ENCODE measurements at places on chromosomes 16 and 17. TPM values are rescaled to one million over a fixed set of nuclear protein-coding genes. Genes with fewer than 3 reads are reported as not detected.
A peak's percentile ranks its signal among the peaks of the same experiment; 100 is the strongest.

DNA sequence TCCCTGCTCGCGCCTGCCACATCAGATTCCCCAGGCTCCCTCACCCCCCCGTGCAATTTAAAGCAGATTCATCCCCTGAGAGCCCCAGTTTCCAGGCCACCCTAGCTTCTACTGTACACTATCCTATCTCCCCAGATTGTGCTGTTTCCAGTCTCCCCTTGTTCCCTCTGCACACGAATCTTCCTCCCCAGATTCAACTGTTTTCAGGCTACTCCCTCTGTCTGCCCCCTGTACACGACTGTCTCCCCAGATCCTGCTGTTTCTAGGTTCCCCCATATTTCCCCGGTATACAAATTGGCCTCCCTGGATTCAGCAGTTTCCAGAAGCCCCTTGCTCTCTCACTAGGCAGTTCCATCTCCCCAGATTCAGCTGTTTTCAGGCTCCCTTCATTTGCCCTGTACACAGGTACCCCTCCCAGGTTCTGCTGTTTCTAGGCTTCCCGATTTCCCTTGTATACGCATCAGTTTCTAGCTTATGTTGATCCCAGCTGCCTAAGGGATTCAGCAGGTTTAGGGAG, 22.9 kb downstream of the COPZ2 start:
- DNase-seq = no peak

DNA sequence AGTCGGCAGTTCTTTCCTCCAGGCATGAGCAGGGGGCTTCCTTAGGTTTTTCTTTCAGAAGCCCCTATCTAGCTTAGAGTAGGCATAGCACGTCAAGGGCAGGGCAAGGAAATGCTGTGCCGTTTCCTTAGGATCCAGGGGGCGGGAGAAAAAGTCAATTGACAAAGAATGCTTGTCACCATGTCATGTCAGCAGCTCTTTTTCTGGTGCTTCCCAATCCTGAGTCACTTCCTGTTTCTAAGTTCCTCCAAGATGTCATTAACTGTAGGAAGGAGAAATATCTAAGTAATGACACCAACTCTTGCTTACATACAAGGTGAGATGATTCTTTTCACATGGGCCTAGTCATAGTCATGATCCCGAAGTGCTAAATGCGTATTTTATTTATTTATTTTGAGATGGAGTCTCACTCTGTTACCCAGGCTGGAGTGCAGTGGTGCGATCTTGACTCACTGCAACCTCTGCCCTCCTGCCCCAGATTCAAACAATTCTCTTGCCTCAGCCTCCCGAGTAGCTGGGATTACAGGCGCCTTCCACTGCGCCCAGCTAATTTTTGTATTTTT, 35.2 kb downstream of the GJC1 start:
- no peak for DNase-seq

DNA sequence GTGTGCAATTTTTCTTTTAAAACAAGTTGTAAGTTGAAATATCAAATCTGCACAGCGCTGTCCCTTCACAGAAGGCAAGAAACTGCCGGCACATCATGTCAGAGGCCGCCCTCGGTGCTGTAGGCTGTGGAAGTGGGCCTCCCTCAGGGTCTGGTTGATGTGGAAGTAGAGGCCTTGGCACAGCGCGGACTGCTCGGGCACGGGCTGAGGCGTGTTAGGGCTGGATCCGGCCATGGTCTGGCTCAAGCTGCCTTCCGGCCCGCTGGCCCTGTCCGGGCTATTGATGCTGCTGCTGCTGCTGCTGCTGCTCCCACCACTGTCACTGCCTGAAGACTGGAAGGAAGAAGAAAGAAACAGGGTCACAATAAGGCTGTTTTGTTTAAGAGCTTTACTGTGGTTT, 16.6 kb downstream of the COG1 start:
- no peak for DNase-seq

DNA sequence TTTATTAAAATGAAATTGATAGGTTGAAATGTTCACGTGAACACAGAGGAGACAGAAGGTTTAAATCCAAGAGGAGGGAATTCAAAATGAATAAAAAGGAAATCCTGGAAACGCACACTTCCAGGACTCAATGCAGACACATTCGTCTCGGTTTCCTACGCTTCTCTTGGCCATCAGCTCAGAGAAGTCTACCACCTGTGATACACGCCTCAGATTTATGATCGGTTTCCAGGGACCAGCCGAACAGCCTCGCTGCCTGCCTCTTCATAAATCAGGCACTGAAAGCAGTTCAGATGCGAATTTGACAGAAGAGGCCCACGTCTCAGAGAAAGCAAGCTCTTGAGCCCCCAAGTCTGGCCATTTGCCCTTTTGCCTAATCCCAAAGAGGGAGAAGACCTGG, 125.5 kb upstream of the IRX3 start:
- no peak for DNase-seq

DNA sequence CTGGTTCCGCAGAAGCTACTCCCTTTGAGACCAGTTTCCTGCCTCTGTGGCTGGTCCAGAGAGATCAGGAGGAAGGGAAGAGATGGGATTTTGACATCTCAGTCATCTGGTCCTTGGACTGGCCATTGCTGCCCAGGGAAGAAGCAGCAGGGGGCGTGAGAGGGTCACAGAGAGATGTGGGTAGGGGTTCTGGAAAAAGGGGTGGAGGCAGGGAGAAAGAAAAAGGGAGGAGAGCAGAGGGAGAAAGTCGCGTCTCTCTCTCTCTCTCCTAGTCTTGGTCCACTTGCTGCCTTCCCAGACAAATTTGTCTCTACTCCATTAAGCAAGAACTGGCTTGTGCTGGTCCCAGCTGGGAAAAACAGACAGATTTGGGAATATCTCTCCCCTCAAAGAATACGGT, 4.4 kb downstream of the SHBG start:
- DNase-seq = no peak

DNA sequence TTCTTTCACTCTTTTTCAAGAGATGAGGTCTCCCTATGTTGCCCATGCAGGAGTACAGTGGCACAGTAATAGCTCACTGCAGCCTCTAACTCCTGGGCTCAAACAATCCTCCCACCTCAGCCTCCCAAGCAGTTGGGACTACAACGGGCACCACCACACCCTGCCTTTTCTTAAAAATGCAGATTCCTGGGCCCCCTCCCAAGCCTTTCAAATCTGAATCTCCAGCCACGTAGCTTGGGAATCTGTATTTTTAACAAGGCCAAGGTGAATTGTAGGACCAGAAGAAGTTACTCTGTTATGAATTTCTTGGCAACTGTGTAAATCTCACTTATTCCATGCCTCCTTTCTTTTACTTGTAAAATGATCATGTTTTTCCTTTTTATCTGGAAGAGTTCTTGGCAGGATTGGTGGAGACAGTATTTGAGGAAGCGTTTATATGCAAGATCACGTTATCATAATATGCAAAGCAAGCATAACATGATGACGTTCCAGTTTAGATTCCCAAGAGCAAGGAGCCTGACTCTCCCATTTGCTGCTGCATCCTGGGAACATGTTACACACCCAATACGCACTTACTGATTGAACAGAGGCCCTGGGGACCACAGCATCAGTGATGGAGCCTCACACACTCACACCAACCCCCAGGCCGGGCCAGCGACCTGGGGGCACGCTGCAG, 44.5 kb downstream of the LITAF start:
- DNase-seq = no peak

DNA sequence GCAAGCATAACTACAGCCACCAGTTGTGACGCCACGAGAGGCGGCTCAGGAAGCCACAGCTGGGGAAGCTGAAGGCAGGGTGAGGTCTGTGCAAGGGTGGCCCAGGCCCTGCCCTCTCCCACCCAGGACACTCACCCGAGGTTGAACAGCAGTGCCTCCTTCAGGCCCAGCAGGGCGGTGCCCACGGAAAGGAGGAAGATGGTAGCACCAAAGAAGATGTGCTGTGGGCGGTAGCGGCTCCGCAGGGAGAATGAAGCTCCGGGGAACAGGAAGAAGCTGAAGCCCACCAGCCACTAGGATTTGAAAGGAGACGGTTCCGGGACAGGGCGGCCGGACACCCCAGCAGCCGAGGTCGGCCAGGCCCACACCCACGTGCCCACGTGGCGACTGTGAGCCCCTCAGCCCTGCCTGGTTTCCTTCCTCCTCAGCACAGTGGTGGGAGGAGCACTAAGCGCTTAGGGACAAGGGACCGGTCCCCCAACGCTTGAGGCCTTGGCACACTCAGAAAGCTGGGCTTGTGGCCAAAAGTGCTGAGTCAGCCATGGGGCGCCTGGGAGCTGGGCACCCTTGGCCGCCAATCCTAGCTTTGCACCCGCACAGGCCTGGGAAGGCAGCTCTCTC, 11.0 kb downstream of the CYB561 start:
- DNase-seq = peak; percentile 86

DNA sequence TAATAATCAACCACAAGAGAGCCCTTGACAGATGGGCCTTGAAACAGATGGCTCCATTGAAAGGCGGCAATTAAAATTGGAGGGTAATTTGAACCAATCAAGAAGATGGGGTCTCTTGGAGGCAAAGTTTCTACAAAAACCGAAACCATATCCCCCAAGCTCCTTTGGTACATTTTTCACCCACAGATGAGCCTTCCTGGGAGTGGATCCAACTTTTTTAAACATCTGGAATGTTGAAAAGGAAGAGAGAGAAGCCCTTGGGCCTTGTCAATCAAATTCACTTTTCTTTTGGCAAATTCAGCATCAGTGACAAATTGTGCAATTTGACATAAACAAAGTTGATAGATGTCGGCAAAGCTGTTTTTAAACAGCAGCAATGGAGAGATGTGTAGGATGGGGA, 13.2 kb upstream of the NUP93 start:
- DNase-seq = no peak

DNA sequence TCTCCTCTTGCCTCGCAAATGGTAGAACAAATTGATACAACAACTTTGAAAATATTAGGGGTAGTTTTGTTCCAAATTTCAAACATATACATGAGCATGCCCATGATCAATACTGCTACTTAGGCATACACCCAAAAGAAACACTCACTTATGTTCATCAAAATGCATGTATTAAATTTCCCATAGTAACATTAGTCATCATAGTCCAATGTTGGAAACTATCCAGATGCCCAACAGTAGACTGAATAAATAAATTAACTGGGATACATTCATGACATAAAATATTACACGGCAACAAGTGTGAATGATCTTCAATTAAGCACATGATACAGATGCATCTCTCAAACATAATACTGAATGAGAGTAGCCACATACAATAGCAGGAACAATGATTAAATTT, 391.6 kb downstream of the CDH11 start:
- no peak for DNase-seq

DNA sequence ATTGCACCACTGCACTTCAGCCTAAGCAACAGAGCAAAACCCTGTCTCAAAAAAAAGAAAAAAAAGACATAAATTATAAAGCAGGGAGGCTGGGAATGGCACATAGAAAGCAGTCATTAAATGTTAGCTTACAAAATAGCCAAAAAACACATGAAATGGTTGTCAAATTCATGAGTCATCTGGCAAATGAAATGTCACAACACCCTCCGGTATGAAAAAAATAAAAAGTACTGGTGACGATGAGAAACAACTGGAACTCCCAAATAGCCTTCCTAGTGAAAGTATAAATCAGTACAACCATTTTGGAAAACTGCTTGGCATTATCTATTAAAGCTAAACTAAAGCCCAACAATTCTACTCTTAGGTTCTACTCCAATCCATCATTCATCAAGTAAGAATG, 3.5 kb upstream of the KATNB1 start:
- no peak for DNase-seq

DNA sequence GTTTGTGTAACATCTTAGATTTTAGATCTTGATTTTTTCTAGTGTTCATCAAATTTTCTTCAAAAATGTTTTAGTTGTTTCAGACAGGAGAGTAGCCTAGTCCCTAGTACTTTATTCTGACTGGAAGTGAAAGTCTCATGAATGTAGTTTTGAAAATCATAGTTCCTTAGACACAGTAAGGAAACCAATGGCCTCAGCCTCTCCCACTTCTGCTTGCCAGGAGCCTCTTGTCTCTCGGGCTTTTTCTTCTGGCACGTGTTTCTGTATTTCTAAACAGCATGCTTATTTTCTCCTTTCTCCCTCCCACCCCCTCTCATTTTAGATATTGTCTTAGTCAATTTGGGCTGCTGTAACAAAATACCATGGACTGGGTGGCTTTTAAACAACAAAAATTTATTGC, 9.8 kb downstream of the SLFN5 start:
- DNase-seq = no peak

- DNase-seq = no peak
Measured at GRCh38 chr16:31703526-31704128, 170.0 kb upstream of the ZNF267 start.

GRCh38 chr16:25542306-25542705, 149.5 kb upstream of the HS3ST4 start:
- no peak for DNase-seq

- DNase-seq = no peak
Measured at GRCh38 chr17:80561541-80562114, 17.0 kb downstream of the RPTOR start.

DNA sequence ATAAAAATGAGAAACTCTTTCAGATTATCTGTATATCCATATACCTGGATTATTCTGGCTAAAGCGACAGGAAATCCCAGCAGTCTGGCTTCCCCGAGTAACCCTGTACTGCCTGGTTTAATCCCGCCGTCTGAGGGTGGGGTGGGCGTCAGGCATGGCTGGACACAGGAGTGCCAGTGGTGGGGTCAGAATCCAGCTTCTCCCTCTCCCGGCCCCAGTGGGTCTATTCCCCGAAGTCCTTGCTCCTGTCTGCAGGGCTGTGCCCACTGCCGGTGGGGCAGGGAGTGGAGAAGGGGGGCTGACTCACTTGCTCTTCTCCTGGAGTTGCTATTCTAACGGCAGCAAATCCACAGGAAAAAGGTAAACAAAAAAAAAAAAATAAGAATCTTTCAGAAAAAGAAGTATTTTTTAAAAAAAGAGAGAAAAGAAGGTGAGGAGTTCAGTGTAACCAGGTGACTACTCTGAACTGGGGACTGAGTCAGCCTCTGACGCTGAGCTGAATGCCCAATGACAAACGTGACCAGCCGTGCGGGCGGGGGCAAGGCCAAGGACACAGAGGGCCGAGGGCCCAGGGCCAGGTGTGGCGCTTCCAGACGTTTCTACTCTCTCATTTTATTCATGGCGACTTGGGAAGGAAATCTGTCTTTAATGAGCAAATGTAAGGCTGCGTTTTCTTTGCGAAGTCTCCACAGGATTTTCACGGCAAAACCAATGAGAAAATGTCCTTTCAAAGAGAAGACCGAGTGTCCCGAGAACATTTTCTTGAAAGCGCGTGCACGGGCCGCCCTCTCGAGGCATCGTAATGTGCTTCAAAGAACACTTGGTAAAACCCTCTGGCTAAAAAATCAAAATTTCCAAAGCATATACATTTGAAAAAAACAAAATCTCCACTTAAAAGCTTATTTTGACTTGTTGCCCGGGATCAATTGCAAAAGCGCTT, 20.2 kb downstream of the FOXF1 start:
- DNase-seq = no peak

- no peak for DNase-seq
Measured at GRCh38 chr17:67974598-67975066, 21.6 kb downstream of the C17orf58 start.

GRCh38 chr17:1060991-1061390, 64.1 kb downstream of the TIMM22 start:
- DNase-seq = peak; percentile 69

- DNase-seq = no peak
Measured at GRCh38 chr16:24524855-24525677, 14.3 kb upstream of the RBBP6 start.

- DNase-seq = no peak
Measured at GRCh38 chr16:79892278-79892677, 291.7 kb upstream of the MAF start.

Gene ADCY9
- 34.6 TPM for total RNA-seq

Gene KIF19
- total RNA-seq = 0.32 TPM

Gene TEKT1
- total RNA-seq = not detected

Gene SPN
- 9.0 TPM for total RNA-seq

Measured in mucosa of gallbladder (tissue), 1 donor.